ENCODE measurements at places on chromosomes 7 and 10. TPM values are rescaled to one million over a fixed set of nuclear protein-coding genes. Genes with fewer than 3 reads are reported as not detected.

DNA sequence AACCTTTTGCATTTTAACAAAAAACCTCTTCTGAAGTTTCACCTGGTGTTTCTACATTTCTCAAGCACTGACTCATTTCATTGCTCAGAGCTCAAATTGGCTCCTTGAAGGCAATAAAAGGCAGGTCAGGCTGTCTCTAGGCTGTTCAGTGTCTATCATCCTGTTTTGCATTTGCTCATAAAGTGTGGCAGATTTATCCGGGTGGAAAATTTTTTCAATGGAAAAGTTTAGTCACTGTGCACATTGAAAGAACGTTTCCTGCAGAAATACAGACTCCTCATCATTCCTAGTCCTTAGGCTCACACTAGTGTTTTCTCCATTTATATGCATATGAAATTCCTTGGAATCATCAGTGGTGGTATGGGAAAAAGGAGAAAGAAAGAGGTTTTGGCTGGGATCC is 114.2 kb upstream of the DGKB start:
- H3K36me3 ChIP-seq: no peaks in the 10 kb centered on the region
- H3K27ac ChIP-seq: no peak overlapping the region
- DNase-seq: no peak
- H3K4me1 ChIP-seq: peaks cover 3% of the 10 kb centered on the region
- no peaks in the 10 kb centered on the region for H3K27me3 ChIP-seq

DNA sequence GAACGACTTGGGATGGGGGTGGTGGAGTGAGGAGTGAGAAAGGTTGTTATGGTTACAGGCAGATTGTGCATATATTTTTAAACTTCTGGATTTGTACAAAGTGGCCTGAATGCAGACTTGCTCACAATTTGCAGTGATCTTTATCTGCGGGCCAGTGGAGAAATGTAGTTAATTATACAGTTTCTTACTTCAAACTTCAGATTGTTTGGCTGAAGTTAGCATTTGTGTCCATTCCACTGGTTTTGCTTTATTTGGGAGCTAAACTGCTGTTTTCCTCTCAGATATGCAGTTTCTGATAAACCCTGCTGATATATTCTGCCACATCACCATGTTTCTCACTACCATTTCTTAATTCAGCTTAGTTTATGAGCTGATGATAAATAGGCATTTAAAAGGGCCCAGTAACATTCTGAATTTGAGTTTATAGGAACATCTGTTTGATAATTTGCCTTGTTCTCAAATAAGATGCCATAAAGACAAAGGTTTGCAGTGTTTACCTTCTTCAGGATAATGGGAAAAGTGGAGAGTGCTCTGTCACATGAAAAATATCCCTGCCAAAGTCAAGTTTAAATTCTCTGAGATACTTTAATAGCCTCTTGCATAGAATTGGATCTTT is 170.1 kb downstream of the ST7 start:
- peaks cover 29% of the 10 kb centered on the region for H3K4me1 ChIP-seq
- DNase-seq: no peak
- H3K36me3 ChIP-seq: no peaks in the 10 kb centered on the region
- no peak overlapping the region for H3K4me3 ChIP-seq
- peaks cover 2% of the 10 kb centered on the region for H3K27me3 ChIP-seq

HOXA9 gene
- not detected for total RNA-seq

- H3K4me3 ChIP-seq: no peak overlapping the region
- H3K4me1 ChIP-seq: peaks cover 14% of the 10 kb centered on the region
- H3K36me3 ChIP-seq: no peaks in the 10 kb centered on the region
- peaks cover 2% of the 10 kb centered on the region for H3K27me3 ChIP-seq
- no peak for DNase-seq
These were observed 18.6 kb downstream of the WDR37 start for GRCh38 chr10:1074748-1075308.

- DNase-seq: no peak
- no peak overlapping the region for H3K27ac ChIP-seq
- peaks cover 1% of the 10 kb centered on the region for H3K27me3 ChIP-seq
- no peak overlapping the region for H3K4me3 ChIP-seq
These were observed 96.1 kb downstream of the MMRN2 start for GRCh38 chr10:86861351-86861750.

CALML5 gene
- total RNA-seq: not detected

DNA sequence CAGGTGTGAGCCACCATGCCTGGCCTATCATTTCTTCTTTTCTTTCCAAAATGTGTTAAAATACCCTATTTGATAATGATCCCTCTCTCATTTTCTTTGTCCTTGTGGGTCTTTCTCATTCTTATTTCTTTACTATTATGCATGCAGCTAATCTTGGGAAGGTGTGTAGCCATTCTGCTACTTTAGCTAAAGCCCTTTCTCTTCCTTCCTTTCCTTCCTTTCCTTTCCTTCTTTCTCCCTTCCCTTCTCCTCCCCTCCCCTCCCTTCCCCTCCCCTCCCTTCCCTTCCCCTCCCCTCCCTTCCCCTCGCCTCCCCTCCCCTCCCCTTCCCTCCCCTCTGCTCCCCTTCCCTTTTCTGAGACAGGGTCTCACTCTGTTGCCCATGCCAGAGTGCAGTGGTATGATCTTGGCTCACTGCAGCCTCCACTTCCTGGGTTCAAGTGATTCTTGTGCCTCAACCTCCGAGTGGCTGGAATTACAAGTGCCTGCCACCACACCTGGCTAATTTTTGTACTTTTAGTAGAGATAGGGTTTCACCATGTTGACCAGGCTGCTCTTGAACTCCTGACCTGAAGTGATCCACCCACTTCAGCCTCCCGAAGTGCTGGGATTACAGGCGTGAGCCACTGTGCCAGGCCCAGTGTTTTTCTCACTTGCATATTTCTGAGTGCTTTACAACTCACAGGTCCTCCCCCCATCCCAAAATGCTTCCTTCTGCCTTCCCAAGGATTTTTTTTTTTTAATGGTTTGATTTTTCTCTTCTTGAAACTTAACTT is 42.3 kb downstream of the HIP1 start:
- no peak for DNase-seq
- H3K4me3 ChIP-seq: no peak overlapping the region
- no peak overlapping the region for H3K27ac ChIP-seq

GRCh38 chr7:36840904-36841303 is 116.6 kb upstream of the AOAH start:
- H3K27me3 ChIP-seq: no peaks in the 10 kb centered on the region
- H3K4me3 ChIP-seq: no peak overlapping the region
- H3K4me1 ChIP-seq: no peaks in the 10 kb centered on the region
- DNase-seq: no peak

PPP1R17 gene
- 657 TPM for total RNA-seq

NSUN5 gene
- total RNA-seq: 37.5 TPM

GRCh38 chr7:18200266-18200665 is 172.6 kb upstream of the PRPS1L1 start:
- no peaks in the 10 kb centered on the region for H3K27me3 ChIP-seq
- H3K27ac ChIP-seq: no peak overlapping the region
- H3K4me1 ChIP-seq: no peaks in the 10 kb centered on the region
- no peak overlapping the region for H3K4me3 ChIP-seq
- DNase-seq: no peak

NUPR2 gene
- total RNA-seq: not detected

GRCh38 chr7:106959753-106960152 is 84.8 kb upstream of the PRKAR2B start:
- peaks cover 3% of the 10 kb centered on the region for H3K27me3 ChIP-seq
- no peak overlapping the region for H3K27ac ChIP-seq
- no peaks in the 10 kb centered on the region for H3K36me3 ChIP-seq

METTL27 gene
- total RNA-seq: 2.9 TPM

ACTL6B gene
- total RNA-seq: 95.2 TPM

- H3K4me3 ChIP-seq: no peak overlapping the region
- H3K4me1 ChIP-seq: no peaks in the 10 kb centered on the region
- peaks cover 18% of the 10 kb centered on the region for H3K36me3 ChIP-seq
- no peak for DNase-seq
- H3K27ac ChIP-seq: no peak overlapping the region
These were observed 9.2 kb downstream of the ZNF394 start for GRCh38 chr7:99490878-99491277.

ANKRD16 gene
- total RNA-seq: 7.5 TPM

COPG2 gene
- total RNA-seq: 36.8 TPM

MYH16 gene
- not detected for total RNA-seq

DNA sequence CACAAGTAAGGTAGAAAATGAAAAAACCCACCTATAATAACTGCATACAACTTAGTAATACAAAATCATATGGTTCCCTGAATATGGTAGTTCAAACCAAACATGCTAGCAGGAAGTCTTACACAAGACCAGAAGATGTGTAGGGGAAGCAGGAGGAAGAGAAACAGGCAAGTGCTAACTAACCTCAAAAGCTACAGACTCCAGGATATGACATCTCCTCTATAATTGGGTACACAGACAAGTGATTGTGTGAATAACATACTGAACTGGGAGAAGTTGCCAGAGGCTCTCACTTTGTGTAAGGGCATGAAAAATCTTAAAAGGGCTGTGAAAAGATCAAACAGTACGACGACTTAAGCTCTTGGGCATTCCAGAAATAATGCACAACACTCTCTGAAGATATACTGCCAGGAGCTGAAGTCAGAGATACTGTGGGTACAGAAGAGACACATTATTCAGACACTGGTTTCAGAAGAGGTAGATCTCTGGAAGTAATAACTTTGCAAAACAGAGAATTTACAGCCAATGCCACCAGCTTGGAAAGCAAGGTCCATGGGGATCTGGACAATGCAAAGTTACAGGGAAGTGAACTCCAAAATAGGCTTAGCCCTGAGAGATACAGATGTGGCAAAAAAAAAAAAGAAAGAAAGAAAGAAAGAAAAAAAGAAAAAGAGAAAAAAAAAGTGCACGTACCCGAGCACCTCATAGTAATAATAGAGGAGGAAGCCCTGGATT is 767.2 kb downstream of the TNS3 start:
- H3K27ac ChIP-seq: no peak overlapping the region
- no peaks in the 10 kb centered on the region for H3K27me3 ChIP-seq
- no peak for DNase-seq

MYOF gene
- 0.42 TPM for total RNA-seq

BNIP3 gene
- total RNA-seq: 56.4 TPM

DNA sequence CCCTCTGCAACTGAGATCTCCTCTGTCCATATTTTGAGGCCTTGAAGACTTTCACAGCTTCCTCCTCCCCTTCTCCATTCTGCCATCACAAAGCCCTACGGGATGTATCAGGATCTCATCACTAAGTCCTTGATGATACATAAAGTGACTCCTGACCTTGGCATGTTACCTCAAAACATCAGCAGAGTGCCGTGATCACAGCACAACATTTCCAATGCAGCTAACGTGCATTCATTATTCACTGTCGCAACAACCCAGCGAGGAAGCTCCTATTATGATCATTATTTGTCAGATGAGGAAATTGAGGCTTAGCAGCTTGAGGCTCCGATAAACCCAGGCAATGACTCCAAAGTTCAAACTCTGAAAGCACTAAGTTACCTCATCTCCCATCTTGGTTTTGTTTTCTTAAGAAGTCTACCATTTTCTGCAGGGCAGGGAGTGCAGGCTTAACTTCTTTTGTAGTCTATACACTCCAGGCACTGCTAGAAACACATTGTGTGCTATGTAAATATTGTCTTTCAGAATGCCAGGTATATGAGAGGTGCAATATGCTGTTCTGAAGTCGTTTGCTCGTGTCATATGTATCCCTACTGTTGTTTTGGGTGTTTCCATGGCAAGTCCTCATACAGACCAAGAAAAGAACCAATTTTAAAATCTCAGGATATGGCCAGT is 80.6 kb upstream of the C1QL3 start:
- no peak for DNase-seq
- no peak overlapping the region for H3K4me3 ChIP-seq
- H3K36me3 ChIP-seq: no peaks in the 10 kb centered on the region
- H3K4me1 ChIP-seq: peaks cover 18% of the 10 kb centered on the region
- no peaks in the 10 kb centered on the region for H3K27me3 ChIP-seq

MACC1 gene
- 0.29 TPM for total RNA-seq

GRCh38 chr7:19060761-19061259 is 56.6 kb downstream of the TWIST1 start:
- no peak overlapping the region for H3K4me3 ChIP-seq
- no peaks in the 10 kb centered on the region for H3K4me1 ChIP-seq
- H3K36me3 ChIP-seq: no peaks in the 10 kb centered on the region
- no peak overlapping the region for H3K27ac ChIP-seq

DNA sequence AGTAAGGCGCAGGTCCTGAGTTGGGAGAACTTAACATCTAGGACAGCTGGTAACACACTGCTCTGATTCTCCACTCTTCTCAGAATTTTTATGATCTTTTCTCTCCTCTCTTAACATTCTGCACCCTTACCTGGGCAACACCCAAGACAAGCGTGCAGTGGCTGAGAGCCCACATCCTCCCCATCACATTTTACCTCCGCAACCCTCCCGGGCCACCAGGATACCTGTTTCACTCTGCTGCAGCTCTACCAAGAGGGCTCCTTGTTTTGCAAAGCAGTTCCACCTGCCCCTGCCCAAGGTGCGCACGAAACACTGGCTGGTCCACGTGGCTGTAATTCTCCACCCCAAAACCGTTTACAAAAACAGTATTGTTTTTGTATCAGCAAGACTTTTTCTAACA is 81.5 kb downstream of the ITIH5 start:
- no peak for DNase-seq
- no peak overlapping the region for H3K4me3 ChIP-seq
- H3K27ac ChIP-seq: no peak overlapping the region
- peaks cover 3% of the 10 kb centered on the region for H3K27me3 ChIP-seq
- H3K4me1 ChIP-seq: no peaks in the 10 kb centered on the region

GRCh38 chr10:131573707-131574106 is 262.2 kb upstream of the TCERG1L start:
- no peak overlapping the region for H3K27ac ChIP-seq
- H3K36me3 ChIP-seq: no peaks in the 10 kb centered on the region
- DNase-seq: no peak
- H3K4me1 ChIP-seq: no peaks in the 10 kb centered on the region
- H3K27me3 ChIP-seq: peaks cover 5% of the 10 kb centered on the region
- H3K4me3 ChIP-seq: no peak overlapping the region

- H3K27me3 ChIP-seq: peaks cover 10% of the 10 kb centered on the region
- DNase-seq: no peak
- H3K36me3 ChIP-seq: no peaks in the 10 kb centered on the region
- H3K4me1 ChIP-seq: peaks cover 20% of the 10 kb centered on the region
These were observed 7.2 kb upstream of the CHCHD1 start for GRCh38 chr10:73774637-73775036.

DNA sequence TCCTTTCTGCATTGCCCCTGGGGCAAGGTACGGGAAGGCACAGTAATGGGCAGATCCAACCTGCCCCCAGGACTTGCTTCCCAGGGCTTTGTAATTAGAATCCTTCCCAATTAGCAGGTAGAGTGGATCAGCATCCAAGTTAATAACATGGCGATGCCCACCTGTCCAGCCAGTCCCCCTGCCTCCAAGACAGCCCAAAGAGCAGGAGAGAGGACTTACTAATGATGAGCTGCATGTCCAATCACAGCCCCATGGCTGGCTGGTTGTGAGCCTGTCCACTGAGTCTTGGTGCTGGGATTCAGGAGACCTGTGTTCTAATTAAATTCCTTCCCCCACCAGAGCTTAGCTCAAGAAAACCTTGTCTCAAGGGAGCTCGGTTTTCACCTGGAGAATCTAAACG is 49.0 kb downstream of the RPS24 start:
- H3K27me3 ChIP-seq: peaks cover 5% of the 10 kb centered on the region
- DNase-seq: no peak
- H3K4me1 ChIP-seq: peaks cover 8% of the 10 kb centered on the region
- H3K4me3 ChIP-seq: no peak overlapping the region
- H3K36me3 ChIP-seq: peaks cover 5% of the 10 kb centered on the region
- H3K27ac ChIP-seq: no peak overlapping the region

GRCh38 chr7:66871076-66871475 is 49.9 kb upstream of the TMEM248 start:
- H3K4me1 ChIP-seq: no peaks in the 10 kb centered on the region
- H3K4me3 ChIP-seq: no peak overlapping the region
- no peaks in the 10 kb centered on the region for H3K36me3 ChIP-seq
- H3K27ac ChIP-seq: no peak overlapping the region
- no peak for DNase-seq
- H3K27me3 ChIP-seq: peaks cover 1% of the 10 kb centered on the region

OR13A1 gene
- total RNA-seq: 0.44 TPM
